ENCODE measurements at places on chromosomes 3 and 15.

- no peak for DNase-seq
These were observed 355.1 kb downstream of the CLSTN2 start for GRCh38 chr3:140290105-140290504.

GRCh38 chr3:146838221-146838620 is 233.1 kb upstream of the PLSCR5 start:
- DNase-seq: no peak

DNA sequence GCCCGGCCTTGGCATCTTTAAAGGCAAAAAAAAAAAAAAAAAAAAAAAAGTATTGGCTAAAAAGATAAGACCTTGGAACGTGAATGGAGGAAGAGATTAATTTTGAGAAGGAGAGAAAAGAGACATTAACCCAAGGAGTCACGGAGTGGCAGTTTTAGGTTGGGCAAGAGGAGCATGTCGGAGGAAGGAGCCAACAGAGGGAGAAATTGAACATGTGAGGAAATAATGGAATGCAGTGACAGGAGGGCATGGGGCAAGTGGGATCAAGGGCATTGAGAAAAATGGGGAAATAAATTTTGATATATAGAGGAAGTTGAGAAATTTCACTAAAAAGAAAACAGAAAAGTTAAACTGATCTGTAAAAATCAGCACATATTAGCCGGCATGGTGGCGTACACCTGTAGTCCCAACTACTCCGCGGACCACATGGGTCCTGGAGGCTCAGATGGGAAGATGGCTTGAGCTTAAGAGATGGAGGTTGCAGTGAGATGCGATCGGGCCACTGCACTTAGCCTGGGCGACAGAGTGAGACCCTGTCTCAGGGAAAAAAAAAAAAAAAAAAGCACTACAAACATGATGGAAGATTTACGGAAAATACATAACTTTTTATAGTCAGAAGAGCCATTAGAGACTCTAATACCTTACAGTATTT is 1.2 kb downstream of the HAUS2 start:
- no peak for DNase-seq

DNA sequence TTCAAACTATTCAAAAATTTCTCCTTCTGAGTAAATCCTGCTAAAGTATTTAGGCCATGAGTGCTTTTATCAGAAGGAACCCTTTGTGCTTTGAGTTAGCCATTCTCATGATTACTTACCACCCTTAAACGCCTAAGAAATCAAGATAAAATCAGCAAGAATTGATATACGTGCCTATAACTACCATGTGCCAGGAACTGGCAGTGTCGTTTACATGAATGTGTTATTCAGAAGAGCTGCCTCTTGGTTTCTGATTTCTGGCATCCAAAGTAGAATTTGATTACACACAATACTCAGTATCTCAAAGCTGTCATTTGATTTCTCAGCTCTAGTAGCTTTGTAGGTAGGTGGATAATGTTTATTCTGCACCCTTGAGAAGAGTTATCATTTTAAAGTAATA is 351.3 kb upstream of the CCDC54 start:
- no peak for DNase-seq

GRCh38 chr15:93126599-93126998 is 37.6 kb upstream of the RGMA start:
- no peak for DNase-seq

DNA sequence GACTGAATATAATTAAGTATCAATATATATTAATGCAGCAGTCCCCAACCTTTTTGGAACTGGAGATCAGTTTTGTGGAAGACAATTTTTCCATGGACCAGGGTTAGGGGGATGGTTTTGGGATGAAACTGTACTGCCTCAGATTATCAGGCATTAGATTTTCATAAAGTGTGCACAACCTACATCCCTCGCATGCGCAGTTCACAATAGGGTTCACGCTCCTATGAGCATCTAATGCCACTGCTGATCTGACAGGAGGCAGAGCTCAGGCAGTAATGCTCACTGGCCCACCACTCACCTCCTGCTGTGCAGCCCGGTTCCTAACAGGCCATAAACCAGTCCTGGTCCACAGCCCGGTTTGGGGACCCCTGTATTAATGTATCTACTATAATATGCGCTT is 95.6 kb downstream of the ULK4 start:
- no peak for DNase-seq

GRCh38 chr3:196555295-196555694 is 13.1 kb downstream of the WDR53 start:
- DNase-seq: no peak

DNA sequence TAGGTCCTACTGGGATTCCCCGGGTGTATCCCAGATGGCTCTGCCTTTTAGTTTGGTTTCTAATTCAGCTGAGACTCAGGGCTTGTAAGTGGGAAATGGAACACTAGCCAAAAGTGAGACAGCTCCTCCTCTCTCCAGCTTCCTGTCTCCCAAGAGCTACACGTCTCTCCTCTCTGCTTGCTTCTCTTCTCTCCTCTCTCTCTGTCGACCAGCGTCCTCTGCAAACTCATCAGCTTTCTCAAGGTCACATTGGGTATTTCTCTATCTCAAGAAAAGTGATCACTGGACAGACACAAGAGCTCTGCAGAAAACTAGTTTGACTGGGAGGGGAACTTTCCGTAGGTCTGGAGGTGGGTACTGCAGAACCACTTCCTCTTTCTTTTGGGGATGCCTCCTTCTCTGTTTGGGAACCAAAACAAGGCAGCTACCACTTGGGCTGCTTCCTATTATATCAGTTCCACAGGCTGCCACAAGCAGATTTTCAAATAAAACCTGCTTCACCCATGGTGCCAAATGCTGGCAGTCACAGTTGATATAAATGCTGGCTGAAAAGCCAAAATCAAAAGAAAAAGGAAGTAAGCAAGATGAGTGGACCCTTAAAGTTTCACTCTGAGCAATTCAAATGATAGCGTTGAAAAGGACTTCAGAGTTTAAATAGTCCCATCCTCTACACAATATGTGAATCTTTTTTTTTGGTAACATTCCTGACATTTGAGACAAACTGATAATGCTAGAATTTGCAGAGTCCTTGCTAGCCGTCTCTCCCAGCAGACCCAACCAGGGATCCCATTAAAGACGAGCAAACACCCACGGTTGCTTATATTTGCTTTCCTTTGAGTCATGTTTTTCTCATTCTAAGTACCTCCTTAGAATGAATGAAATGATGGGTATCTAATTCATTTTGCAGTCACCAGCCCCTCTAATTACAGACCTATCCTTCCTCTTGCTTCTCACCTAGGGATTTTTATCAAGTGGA is 7.2 kb upstream of the DYNC1LI1 start:
- DNase-seq: no peak

GRCh38 chr15:51226576-51227210 is 111.7 kb downstream of the CYP19A1 start:
- DNase-seq: no peak

GRCh38 chr15:79981831-79982455 is 10.9 kb upstream of the BCL2A1 start:
- no peak for DNase-seq

DNA sequence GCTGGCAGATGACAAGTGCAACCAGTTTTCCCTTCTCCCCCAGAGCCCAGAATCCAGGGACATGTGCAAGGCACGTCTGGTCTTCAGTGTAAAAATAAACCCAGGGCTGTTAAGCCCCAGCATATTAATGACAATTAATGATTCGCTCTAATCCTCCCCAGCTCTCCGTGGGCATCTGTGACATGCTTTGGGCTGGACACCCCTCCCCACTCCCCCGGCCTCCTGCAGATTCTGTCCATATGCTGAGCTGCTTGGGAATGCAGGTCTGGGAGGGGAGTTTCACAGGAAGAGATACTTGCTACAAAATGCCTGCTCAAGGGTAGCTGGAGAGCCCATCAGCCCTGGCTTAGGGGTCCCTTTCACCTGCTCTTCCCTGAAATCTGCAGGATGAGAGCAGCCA is 43.0 kb upstream of the NTRK3 start:
- no peak for DNase-seq

DNA sequence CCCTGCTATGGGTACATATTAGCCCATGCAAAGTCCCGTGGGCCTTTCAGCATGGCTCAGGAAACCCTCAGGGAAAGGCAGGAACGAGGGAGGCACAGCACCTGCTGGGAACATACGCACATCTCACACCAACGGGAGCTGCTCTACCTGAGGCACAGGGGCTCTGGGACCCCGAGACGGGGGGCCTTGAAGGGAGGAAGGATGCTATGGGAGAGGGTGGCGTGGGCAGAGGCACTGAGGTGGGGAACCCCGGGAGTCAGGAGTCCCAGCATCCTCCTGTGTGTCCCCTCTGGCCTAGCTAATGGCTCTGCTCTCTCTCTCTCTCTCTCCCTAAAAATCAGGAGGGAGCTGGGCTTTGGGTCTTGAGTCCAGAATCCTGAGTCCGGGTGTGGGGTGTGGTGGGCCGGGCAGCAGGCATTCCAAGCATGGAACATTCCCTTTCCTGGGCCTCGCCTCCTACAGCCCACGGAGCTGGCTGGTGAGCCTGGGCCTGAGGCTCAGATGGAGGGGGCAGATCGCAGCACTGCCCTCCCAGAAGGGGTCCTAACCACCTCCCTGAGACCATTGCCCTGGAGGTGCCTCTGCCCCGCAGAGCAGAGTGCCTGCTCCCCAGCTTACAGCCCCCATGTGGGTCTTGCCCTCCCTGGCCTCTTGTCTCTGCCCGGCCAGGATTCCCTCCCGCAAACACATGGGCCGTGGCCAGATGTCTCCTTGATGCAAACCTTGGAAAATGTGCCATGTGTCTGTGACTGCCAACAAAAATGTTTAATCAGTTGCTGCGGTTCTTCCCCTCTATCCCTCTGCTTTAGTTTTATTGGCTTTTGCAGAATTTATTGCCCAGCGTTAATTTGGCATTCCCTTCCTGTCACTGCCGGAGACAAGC is 101.6 kb downstream of the TMEM266 start:
- no peak for DNase-seq

GRCh38 chr3:177835917-177836316 is 638.6 kb upstream of the TBL1XR1 start:
- DNase-seq: no peak

- no peak for DNase-seq
These were observed 57.4 kb upstream of the POLR2M start for GRCh38 chr15:57649138-57649537.

DNA sequence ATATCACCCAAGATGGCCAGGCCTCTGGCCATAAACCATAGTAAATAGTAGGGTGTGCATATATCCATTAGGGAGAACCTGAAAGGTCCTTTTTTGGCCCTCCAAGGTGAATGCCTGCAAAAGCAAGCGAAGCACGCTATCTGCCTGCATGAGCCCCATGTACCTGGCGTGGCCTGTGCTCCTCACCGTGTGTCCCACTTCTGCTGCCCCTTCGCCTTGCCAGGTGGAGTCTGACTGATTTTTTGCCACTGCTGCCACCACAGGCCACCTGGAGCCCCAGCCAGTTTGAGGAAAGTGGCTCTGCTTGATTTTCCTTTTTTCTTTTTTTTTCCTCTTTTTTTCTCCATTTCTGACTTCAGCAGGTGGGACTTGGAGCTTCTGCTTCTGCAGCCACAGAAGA is 139.7 kb downstream of the SNRPN start:
- DNase-seq: no peak

- no peak for DNase-seq
These were observed 3.6 kb upstream of the RUVBL1 start for GRCh38 chr3:128127236-128127635.

- DNase-seq: no peak
These were observed 3.4 kb downstream of the PLXNB1 start for GRCh38 chr3:48426401-48426909.

DNA sequence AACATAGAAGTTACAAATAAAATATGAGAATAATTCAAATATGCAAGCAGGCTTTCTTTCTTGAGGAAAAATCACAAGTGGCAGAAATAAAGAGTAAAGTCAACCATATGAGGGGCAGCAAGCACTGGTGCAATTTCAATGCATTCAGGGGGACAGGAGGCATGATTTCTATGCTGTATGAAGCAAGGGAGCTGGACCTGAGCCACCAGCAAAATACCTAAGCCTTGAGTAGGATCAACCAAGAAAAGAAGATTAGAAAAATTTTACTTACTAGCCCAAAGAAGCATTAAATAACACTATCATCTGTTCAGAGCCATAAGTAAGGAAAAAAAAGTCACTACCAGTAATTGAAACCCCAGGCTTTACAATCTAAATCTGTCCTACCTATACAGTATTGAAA is 6.3 kb downstream of the ADGRG7 start:
- DNase-seq: no peak

- DNase-seq: no peak
These were observed 42.7 kb upstream of the AP4E1 start for GRCh38 chr15:50865515-50866353.

DNA sequence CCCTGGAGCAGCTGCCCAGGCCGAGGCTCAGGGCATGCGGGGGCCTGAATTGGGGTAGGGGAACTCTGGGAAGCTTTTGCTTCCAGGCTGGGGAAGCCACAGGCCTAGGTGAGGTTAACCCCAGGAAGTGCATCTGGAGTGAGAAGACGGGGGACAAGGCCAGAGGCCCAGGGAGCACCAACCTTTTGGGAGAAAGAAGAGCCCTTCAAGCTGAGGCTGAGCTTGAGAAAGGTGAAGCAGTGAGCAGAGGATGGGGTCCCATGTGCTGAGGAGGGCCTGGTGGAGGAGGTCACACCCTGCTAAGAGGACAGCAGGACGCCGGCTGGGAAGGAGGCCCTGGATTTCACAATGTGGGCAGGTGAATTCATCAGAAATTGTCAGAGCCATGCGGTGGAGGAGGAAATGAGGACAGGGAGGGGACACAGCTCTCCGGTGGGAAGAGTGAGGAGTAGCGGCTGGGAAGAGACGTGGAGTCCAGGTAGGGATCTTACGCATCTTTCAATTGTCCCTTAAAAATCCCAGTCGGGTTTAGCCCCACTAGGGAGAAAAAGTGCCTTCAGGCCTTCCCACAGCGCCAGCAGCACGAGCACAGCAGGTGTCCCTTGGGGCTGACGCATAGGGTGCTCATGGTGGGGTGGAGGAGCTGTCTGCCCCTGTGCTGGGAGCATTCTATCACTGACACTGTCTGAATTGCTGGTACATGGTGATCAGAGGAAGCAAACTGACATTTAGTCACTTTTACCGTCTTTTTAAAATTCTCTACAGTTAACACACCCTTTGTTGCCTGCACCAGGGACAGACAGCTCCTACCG is 50.9 kb downstream of the HCN4 start:
- DNase-seq: no peak

GRCh38 chr3:114758831-114759699 is 388.0 kb downstream of the ZBTB20 start:
- DNase-seq: no peak

DNA sequence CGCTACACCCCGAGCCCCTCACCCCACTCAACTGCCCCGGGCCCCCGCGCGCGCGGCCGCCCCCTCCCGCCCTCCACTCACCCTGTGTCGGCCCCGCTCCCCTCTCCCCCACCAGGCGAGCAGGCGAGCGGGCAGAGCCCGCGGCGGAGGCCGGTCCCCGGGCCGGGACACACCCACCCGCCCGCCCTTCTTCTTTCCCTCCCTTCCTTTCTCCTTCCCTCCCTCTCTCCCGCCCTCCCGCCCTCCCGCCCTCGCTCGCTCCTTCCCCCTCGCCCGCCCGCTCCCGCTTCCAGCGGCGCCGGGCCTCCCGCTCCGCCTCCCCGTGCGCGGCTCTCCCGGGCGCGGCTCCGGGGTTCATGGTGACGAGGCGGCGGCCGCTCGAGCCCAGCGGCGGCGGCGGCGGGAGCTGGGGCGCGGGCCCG is at the start of gene CTDSPL:
CTDSPL (plus strand) TSS at position 261 of the 422 bp plus-strand sequence. CDS start 320 bp downstream, outside the sequence.
- DNase-seq: no peak
